NCI-H510A (cell line): ENCODE measurements at places on chromosomes 1 and 21.

GRCh38 chr1:30780409-30780808 is 22.8 kb upstream of the LAPTM5 start:
- DNase-seq = no peak

DNA sequence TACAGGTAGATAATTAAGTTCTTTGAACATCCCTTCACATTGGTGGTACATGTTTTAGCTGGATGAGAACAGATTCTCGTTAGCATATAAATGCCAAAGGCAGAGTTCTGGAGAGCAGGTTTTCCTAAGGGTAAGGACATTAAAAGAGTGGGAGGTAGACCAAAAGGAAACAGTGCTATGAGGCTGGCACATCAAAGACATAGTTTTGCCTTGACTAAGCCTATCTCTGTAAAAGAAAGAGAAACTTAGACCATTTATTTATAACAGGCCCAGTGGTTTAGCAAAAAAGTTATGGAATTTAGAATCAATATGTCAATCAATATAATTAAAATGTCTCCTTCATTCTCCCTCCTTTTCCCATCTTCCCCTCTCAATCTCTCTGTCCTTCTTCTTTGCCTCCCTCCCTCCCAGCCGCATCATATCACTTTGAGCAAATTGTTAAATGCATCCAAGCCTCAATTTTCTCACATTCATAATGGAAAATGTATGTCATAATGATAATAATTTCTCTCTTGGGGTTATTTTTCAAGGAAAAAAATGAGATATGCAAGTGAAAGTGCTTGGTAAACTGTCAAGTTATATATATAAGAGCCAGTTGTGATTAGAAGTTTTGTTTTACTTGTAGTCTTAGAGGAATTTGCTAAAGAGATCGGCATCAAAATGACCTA is 209.9 kb upstream of the SGIP1 start:
- DNase-seq = no peak

DNA sequence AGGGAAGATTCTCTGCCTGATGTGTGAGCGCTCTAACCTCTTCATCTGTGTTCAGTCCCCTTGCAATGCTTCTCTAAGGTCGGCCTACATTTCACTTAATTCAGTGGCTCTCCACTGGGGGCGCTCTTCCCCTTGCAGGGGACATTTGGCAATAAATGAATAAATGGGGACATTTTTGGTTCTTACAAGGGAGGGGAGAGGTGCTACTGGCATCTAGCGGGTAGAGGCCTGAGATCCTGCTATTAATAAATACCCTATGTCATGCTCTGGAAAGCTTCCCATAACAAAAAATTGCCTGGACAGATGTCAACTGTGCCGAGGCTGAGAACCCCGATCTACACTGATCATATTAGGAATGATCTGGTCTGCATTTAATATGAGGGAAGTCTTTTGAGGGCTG is 25.9 kb upstream of the DNAJC11 start:
- DNase-seq = peak; percentile 25

DNA sequence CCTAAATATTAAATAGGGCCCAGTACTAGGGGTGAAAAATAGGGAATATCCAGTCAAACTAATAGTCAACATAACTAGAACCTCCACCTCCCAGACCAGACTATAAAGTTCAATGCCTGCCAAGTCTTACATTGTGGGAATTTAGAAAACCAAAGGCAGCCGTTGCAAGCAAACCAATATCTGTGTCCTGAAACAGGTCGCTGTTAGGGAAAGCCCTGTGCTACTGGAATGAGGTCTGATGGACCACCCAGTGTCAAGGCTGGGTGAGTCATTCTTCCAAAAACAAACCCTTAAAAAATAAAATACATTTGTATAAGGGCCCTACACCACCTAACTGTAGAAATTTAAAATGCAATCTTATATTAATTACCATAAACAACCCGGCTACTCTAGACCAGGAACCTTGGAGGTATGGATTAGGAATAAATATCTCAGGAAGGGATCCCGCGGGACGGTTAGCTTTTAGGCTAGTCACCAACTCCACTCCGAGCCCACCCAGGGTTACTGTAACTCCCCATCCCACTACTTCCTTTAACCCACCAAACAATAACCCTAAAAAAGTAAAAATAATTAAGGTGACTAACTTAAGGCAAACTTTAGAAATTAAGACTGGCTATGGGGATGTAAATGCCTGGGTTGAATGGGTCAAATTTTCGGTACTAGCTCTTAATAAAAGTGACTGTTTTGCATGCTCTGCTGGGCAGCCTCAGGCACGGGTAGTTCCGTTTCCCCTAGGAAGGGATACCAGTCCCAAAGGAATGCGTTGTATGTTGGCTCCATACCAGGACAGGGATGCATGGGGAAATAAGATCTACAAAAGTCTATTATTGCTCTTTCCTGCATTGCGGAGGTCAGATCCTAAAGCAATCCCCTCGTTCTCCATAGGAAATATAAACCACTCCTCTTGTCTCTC is 65.4 kb upstream of the TLR5 start:
- DNase-seq = no peak

GRCh38 chr1:231161667-231162296 is at the start of gene TRIM67:
Gene TRIM67 (plus strand): TSS chr1:231162058. CDS start chr1:231162970, 912 bp downstream.
- peak; percentile 73 for DNase-seq

- DNase-seq = no peak
Observed at GRCh38 chr1:201841265-201841912, 12.4 kb downstream of the IPO9 start.

DNA sequence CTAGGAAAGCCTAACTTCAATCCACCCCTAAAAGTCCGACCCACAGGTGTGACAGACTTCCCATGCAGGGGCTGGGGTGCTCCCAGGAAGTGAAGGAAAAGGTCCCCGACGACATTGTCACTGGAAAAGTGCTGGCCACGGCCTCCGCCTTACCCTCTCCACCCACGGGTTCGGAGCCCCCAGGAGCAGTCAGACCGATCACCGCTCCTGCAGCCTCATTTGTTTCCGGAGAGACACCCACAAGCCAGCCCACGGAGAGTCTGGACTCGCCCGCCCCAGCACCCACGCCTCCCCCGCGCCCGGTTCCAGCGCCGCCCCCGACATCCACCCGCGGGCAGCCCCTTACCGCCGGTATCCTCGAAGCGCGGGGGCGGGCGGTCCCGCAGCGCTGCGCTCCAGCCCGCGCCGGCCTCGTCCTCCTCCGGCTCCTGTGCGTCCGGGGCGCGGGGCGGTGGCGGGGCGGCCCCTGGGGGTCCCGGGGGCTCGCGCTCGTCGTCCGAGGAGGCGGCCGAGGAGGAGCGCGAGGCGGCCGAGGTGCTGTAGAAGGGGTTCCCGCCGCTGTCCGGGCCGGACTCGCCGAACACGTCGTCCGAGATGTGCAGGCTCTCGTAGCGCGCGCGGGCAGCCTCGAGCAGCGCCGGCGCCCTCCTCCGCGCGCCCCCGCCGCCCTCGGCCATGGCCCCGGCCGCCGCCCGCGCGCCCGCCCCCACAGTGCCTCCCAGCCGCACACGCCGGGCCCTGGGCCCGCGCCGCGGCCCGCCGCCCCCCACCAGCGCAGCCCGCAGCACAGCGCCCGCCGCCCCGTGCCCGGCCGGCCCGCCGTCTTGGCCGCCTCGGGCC is 660 bp downstream of the PGBD5 start:
- DNase-seq = no peak

DNA sequence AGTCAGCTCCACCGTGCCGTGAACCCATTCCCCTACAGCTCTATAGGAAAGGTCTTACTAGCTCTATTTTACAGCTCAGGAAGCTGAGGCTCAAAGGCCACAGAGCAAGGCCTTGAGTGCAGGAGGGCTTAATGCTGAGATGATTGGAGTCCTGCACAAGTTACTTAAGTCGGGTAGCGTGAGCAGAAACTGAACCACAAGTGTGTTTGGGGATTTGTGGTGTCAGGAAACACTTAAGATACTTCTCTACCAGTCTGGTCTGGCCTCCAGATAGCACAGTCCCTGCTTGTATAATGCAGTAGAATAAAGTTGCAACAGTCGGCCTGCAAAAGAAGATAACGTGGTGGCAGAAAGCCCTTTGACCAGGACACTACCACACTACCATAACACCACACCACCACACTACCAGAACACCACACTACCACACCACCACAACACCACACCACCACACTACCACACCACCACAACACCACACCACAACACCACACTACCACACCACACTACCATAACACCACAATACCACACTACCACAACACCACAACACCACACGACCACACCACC is 118.1 kb downstream of the SPSB1 start:
- no peak for DNase-seq

GRCh38 chr1:213065800-213066199 is 14.8 kb downstream of the RPS6KC1 start:
- DNase-seq = no peak

DNA sequence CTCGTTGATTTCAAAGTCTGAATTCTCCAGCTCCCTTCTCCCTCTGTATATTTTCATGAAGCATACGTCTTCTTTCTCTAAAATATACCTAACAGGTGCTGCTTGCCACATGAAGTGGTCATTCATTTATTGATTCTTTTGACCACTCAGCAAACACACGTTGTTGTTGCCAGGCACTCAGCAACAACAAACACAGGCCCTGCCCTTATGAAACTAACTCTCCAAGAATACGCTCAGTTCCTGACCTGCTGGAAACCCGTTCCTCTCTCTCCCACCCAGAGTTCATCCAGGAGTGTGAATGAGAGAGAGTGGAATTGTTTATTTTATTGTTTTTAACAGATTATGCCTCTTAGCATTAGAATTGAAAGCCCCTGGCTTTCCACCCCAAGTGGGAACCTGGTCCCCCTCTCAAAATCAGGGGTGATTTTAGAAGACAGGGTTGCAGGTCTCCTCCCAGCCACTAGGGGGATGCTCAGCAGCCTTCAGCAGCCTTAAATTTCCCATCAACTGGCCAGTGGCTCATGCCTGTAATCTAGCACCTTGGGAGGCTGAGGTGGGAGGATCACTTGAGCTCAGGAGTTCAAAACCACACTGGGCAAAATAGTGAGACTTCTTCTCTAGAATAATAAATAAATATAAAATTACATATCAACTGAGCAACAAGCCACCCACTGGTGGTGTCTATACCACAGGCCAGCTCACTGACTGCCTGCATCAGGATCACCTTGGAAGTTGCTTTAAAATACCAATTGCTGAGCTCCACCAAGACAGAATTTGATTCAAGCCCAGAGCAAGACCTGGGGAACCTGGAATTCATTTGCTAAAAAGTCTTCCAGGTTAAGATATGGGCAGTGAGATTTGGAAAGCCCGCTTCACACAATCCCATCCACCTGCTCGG is 181.0 kb upstream of the KLHDC7A start:
- DNase-seq = peak; percentile 37

- no peak for DNase-seq
Observed at GRCh38 chr21:19590044-19590443, 1186.5 kb upstream of the TMPRSS15 start.

- DNase-seq = peak; percentile 88
Observed at GRCh38 chr1:9292361-9293240, at the start of gene SPSB1. Gene SPSB1 (plus strand): TSS chr1:9292894. CDS start chr1:9355892, 62,998 bp downstream.

GRCh38 chr1:181099152-181100014 is 10.9 kb downstream of the IER5 start:
- DNase-seq = no peak

DNA sequence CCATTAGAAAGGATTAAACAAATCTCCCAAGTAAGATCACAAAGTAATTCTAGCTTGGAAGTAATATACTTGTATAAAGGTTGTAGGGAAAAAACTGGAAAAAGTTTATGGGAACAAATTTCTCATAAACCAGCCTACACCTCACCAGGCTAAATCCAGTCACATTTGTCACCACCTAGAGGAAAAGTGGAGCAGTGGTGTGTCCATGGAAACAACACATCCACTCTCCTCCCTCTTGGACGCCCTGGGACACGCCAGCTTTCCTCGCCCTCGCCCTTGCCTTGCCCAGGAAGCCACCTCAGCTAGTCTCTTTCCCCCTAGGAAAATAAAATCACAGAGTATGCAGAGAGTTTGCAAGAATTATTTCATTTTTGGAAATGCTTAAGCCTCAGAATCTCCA is 2.2 kb downstream of the PALMD start:
- DNase-seq = no peak

- no peak for DNase-seq
Observed at GRCh38 chr1:50559421-50559820, 136.2 kb upstream of the DMRTA2 start.

DNA sequence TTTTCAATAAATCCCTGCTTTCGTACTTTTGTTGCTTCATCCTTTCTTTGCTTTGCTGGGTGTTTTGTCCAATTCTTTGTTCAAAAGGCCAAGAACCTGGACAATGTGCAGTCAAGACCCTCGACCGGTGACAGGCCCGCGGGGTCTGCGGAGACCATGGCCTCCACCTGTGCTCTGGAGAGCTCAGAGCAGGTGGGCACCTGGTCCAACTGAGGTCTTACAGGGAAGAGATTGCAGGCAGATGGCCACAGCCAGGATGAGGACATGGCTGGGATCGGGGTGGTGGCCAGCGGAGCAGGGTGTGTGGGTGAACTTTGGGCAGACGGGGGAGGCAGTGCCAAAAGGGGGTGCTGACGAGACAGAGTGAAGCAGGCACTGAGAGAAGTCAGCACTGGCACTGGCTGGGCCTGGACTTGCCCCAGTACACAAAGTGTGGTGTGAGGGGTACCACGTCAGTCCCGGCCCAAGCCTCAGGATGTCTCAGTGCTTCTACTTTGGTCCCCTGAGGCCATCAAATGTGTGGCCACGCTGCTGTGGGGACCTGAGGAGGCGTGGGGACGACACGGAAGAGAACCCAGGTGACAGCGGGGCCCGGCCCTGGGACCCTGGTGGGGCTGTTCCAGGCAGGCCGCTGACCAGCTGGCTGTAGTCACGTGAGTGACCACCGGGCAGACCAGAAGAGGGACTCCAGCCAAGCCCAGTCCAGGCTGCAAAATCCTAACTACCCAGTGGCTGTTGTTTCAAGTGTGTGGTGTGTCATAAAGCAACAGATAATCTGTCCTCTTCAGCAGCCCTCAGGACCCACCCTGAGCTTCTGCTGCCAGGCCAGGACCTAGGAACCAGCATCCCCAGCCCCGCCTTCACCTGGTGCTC is 10.4 kb upstream of the CCDC27 start:
- no peak for DNase-seq

DNA sequence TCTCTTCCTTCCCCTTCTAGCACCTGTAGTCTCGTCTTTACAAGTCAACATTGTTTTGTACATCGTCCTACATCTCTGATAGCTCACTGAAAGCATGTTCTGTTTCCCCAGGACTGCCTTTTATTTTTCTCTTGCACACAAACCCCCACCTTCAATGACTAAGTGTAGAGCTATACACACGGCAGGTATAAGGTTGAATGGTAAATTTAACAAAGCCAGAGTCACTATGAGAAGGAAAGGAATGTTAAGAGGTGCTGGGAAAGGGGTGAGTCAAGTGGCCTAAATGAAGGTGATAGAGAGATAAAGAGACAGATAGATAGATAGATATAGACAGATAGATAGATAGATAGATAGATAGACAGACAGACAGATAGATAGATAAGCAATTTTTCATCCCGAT is 134.3 kb upstream of the ATP1B1 start:
- DNase-seq = no peak

GRCh38 chr21:28357743-28358142 is 634.9 kb downstream of the LTN1 start:
- DNase-seq = no peak

DNA sequence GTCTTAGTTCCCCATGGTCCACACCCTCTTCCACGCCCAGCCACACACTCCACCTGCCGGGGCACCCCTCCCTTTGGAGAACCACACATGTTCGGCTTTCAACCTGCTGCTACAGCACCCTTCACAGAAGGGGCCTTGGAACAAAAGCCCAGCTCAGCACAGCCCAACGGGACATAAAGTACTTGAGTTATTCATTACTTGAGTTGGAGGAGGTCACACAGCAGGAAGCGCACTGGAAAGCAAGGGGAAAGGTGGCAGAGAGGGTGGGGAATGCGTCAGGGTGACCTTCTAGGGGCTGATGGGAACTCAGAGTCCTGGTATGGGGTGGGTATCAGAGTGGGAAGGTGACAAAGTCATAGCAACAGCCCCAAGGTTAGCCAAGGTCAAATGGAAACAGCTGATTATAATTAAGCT is 3.0 kb upstream of the ATP1B1 start:
- peak; percentile 46 for DNase-seq

GRCh38 chr1:198155253-198155652 is 1.5 kb upstream of the NEK7 start:
- no peak for DNase-seq
